CD8-positive, alpha-beta T cell (primary cell): ENCODE measurements at places on chromosomes 7 and 10. TPM values are rescaled to one million over a fixed set of nuclear protein-coding genes. Genes with fewer than 3 reads are reported as not detected.

DNA sequence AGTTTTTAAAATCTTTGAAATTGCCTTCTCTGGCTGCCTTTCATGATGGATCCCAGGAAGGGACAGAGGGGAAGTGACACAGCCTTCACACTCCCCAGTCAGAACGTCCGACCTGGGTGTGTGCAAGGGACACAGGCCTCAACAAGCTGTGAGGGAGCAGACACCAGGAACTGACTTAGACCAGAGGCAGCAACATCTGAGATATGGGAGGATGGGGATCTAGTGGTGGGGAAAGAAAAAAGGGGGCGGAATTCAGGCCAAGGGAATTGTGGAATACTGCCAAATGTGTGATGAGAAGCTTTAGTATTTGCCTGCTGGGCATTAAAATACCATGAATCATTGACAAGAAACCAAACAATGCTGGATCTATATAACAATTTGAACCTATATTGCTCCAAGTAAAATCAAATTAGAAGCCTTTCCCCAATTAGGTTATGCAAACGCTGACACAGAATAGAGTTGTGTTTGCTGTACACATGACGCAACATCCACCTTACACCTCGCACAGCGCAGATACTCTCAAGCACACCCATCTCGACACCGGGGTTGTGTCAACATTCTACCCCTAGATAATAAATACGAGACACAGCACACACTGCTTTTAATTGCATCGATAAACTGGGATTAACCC, 17.2 kb upstream of the MNX1 start:
- no peak for DNase-seq

GRCh38 chr10:91652364-91652763, 19.5 kb upstream of the PPP1R3C start:
- DNase-seq: no peak

GRCh38 chr7:129952086-129952652, 591 bp downstream of the UBE2H start:
- no peak for DNase-seq

DNA sequence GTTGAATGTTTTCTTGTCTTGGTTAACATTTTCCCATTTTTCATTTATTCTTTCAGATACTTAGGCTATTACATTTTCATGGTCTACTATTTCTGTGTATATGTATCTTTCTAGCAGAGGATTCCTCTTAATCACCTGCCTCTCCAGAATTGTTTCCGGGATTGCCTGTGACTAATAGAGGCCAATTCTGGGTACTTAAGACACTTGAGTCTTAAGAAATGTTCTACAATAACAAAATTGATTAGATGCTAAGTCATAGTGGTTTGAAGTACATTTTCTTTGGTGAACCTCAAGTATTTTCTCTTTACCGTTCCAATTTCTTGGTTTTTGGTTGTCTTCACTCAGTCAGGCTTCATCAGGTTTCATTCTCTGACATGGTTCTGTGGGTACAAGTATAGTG, 26.4 kb downstream of the BBS9 start:
- no peak for DNase-seq

Gene PTPRE
- total RNA-seq: 72.0 TPM

Gene IKZF5
- 96.1 TPM for total RNA-seq
